Fibroblast of the aortic adventitia (primary cell): ENCODE measurements at places on chromosomes 3 and 15.

DNA sequence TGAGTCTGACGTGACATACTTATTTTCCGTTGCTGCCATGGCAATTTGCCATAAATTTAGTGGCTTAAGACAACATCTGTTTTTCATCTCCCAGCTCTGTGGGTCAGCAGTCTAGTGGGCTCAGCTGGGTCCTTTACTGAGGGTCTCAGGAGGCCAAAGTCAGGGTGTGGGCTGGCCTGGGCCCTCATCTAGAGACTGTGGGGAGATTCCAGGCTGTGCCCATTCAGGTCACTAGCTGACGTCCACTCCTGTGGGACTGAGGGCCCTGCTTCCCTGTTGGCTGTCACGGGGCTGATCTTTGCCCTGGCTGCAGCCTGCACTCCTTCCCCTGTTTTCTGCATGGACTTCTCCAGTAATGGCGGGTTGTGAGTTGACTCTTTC is 19.1 kb downstream of the FGD5 start:
- peak; percentile 12 for DNase-seq

DNA sequence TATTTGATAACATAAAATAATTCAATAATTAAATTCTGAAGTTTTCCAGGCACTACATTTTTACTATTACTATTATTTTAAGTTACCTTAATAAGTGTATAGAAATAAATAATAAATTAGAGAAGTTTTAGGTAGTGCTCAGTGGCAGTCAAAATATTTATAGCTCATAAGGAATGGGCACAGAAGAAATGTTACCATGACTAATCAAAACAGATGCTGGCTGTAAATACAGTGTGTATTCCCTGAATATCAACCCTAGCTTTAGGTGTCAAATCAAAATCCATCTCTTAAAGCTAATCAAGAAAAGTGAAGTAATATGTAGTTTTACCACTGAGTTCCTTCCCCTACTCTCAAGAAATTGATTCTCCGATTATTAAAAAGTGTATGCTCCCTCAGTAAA is 35.5 kb downstream of the ZBTB20 start:
- DNase-seq, result no peak

DNA sequence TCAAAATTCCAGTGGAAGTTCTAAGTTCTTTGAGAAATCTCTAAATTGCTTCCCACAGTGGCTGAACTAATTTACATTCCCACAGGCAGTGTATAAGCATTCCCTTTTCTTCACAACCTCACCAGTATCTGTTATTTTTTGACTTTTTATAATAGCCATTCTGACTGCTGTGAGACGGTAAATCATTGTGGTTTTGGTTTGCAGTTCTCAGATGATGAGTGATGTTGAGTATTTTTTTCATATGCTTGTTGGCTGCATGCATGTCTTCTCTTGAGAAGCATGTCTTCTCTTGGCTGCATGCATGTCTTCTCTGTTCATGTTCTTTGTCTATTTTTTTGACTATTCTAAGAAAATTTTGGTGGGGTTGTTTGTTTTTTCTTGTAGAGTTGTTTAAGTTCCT is 499.6 kb upstream of the CCDC54 start:
- no peak for DNase-seq

GRCh38 chr3:78562328-78562727 is 1205.5 kb downstream of the ROBO1 start:
- DNase-seq, result no peak

DNA sequence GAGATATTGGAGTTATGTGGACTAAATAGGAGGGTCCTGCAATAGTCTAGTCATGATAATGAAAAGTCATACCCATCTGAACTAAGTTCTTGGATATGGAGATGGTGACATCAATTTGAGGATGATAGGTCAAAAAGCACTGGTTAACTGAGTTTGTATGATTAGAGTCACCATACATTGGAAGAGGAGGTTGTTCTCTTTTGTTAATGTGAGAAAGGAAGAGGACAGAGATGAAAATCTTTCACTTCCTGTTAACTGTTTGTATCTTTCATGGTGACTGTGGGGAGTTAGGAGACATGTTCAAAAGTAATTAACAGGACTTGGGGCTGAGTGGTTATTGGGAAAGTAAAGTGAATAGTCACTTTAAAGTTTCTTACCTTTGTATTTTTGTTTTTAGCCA is 11.1 kb downstream of the TMEM62 start:
- no peak for DNase-seq

- peak; percentile 98 for DNase-seq
Observed at GRCh38 chr15:95604634-95605036, 725.9 kb upstream of the NR2F2 start.

GRCh38 chr15:77748078-77749064 is 115.7 kb upstream of the LINGO1 start:
- no peak for DNase-seq

- no peak for DNase-seq
Observed at GRCh38 chr15:33344111-33344510, 33.3 kb downstream of the RYR3 start.

GRCh38 chr15:90058308-90058707 is 44.0 kb downstream of the IDH2 start:
- no peak for DNase-seq

GRCh38 chr3:73716418-73716817 is 91.7 kb upstream of the PDZRN3 start:
- DNase-seq, result peak; percentile 45

DNA sequence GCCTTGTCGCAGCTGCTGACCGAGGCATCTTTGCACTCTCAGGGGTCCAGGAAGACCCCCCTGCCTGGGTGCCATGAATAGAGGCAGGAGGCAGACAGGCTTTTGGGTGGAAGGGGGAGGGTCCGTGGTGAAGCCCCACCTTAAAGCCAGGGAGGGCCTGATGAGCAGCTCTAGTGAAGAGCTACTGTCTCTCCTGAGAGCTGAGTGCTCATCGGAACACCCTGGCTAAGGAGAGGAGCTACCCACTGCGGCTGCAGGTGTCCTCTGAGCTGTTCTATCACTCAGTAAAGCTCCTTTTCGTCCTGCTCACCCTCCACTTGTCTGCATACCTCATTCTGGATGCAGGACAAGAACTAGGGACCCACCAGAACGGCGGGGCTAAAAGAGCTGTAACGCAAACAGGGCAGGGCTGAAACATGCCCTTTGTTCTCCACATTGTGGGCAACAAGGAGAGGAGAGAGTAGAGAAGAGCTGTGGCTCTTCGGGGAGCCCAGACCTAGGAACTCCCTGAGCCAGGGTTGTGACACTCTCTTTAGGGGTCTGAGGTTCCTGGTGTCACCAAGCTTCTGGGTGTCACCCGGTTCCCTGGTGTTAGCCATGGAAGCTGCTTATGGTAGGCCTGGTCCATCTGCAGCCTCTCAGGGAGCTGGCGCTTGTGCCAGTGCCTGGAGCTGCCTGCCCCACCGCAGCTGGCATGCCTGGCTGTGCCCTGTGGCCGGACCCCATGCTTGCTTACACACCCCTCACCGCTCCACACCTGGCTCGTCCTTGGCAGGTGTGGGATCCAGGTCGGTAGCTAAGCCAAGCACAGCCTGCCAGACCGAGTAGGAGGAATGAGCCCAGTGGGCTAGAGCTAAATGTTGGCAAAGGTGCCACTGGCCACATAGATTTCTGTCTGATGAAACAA is 26.2 kb upstream of the TFG start:
- no peak for DNase-seq

DNA sequence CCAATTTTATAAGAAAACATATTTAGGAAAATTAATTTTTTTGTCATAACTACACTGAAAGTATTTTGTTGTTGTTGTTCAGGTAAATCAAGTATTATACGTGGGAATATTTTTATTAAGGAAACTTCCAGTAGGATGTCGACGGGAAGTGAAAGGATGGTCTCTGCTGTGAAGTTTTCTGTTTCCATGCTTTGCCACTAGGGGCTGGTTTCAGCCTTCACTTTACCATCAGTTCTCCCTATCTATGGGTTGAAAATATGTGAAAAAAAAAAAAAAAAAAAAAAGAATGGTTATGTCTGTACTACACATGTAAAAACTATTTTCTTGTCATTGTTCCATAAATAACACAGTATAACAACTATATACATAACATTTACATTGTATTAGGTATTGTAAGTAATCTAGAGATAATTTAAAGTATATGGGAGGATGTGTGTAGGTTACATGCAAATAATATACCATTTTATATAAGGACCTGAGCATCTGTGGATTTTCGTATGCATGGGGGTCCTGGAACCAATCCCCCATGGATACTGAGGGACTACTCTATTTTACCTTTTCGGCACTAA is 136.7 kb downstream of the SMAD6 start:
- peak; percentile 75 for DNase-seq

DNA sequence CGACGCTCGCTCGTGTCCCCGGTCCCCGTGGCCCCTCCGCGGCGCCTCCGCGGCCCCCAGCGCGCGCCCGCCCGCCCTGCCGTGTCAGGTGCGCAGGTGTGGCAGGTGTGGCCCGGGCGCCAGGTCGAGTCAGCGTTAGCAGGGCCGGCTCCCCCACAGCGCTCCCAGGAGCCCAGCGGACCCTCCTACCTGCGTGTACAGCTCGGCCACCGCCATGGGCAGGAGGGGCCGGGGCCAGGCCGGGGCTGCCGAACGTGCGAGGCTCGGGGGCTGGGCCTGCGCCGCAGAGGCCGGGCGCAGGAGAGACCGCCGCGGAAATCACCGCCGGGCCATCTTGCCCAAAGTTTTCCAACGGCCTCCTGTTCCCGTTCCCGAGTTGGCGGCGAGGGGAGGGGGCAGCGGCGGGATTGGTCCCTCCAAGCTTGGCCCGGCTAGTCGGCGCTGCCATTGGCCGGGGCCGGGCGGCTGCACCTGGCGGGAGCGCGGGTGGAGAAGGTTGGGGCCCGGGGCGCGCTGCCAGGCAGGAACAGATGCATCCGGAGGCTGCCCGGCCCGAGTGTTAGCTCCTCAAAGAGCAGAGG is at the start of gene MYO5C:
TSS of gene MYO5C (minus strand) at position 384 of the 581 bp plus-strand sequence. CDS start at position 216, 168 bp downstream.
- no peak for DNase-seq

GRCh38 chr3:30319713-30320112 is 286.7 kb upstream of the TGFBR2 start:
- DNase-seq, result peak; percentile 46

- DNase-seq, result peak; percentile 85
Observed at GRCh38 chr3:132255041-132255745, 62.0 kb upstream of the ACP3 start.

- DNase-seq, result no peak
Observed at GRCh38 chr15:26943866-26944265, 27.1 kb upstream of the GABRG3 start.

DNA sequence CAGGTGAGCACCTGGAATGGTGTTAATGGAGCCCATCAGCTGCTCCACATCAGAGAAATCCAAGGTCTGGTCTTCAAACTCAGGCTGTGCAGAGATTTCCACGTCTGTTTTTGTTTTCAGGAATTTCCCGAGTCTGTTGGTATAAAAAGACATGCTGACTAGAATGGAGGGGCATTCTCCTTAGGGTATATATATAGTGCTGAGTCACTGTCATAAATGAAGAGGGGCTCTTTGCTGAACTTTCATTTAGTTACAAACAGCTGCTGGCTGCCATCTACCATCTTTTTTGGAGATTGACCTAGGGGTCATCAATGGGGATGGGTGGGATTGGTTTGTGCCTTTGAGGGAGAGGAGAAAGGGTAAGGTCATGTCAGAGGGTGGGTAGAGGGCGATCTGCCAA is 27.1 kb downstream of the FSD2 start:
- DNase-seq, result no peak

DNA sequence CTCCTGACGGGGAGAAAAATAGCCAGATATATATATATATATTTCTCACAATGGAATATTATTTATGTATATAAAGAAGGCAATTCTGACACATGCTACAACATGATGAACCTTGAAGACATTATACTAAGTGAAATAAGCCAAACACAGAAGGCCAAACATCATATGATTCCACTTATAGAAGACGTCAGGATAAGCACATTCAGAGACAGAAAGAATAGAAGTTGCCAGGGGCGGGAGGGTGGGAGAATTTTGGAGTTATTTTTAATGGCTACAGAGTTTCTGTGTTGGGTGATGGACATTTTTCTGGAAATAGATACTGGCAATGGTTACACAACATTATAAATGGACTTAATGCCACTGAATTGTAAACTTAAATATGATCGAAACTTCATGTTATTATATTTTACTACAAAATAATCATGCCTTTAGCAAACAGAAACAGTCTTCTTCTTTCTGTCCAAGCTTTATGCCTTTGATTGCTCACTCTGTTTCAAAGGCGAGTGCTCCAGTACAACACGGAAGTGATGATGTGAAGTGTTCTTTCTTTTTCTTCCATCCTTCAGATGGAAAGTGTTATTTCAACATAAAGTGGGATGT is 514.0 kb downstream of the OCA2 start:
- DNase-seq, result no peak

- DNase-seq, result no peak
Observed at GRCh38 chr3:3745693-3746092, 53.5 kb upstream of the LRRN1 start.

DNA sequence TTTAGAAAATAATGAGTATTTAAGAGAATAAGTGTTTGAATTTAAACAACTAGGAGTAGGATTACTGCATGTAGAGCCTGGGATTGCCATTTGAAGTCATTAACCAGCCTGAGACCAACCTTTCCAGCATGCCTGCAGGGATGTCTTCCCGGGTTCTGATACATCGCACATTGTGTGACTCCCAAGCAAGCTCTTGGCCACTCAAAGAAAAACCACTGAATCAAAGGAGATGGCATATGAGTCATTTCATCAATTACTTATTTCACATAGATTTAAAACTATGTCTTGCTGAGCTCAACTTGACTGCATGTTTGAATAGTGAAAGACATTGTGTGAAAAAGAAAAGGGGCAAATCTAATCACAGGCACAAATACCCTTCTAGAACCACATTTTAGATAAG is 15.0 kb upstream of the THBS1 start:
- DNase-seq, result no peak

DNA sequence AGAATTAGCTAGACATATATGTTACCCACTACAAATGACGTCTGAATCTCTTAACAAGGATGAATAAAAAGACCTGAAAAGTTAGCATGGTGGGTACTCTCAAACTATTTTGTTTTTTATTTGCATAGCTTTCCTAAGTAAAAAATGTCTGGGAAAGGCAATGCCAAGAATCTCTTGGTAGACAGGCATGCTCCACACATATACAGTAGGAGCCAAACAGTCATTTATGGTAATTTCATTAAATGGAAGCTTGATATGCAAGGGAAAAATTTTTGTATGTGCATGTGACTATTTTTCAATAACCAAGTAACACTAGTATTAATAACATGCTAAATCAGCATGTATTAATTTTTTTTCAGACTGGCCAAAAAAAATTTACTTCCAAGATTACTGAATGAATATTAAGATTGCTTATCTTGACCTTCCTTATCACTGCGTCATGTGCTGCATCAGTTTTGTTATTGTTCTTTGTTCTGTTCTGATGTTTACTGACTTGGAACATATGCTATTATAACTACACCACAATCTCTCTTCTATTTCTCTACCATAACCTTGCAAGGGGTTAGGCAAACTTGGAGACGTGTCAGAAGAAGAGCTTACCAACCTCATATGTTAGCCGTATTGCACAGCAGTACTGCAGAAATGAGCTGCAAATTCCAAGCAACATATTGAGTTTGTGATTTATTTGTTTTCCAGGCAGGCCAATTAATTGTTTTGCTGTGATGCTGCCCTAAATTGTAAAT is 255.3 kb downstream of the RBMS3 start:
- peak; percentile 16 for DNase-seq

DNA sequence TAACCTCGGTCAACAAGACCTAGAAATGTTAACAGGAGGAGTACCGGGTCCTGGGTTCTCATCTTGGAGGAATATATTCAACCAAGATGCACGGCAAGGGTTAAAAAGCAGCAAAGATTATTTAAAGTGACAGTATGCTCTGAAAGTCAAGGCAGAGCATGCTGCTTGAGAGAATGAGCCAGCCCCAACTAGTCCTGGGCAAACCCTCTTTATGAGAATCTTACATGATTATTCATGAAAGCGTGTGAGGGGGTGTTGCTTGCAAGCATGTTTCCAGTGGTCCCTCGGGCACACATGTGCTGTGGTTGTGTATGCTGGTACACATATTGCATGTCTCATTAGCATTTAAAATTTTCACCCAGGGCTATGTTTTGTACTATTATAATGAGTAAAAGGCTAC is 1445.6 kb downstream of the SI start:
- no peak for DNase-seq
